ENCODE measurements at places on chromosomes 3 and 15. TPM values are rescaled to one million over a fixed set of nuclear protein-coding genes. Genes with fewer than 3 reads are reported as not detected.

GRCh38 chr3:152826476-152826875 lies 8.5 kb upstream of the P2RY1 start:
- H3K27ac ChIP-seq = peak overlapping the region; percentile 3
- DNase-seq = no peak
- no peak overlapping the region for H3K4me3 ChIP-seq
- peaks cover 6% of the 10 kb centered on the region for H3K4me1 ChIP-seq
- H3K27me3 ChIP-seq = no peaks in the 10 kb centered on the region

Gene CALML4
- 7.7 TPM for total RNA-seq

GRCh38 chr3:46845397-46845859 lies 17.8 kb downstream of the MYL3 start:
- H3K36me3 ChIP-seq = no peaks in the 10 kb centered on the region
- peak overlapping the region; percentile 86 for H3K4me3 ChIP-seq
- DNase-seq = peak; percentile 41
- peaks cover 10% of the 10 kb centered on the region for H3K4me1 ChIP-seq
- H3K27ac ChIP-seq = peak overlapping the region; percentile 58

- H3K27me3 ChIP-seq = no peaks in the 10 kb centered on the region
- H3K4me1 ChIP-seq = peaks cover 25% of the 10 kb centered on the region
- peaks cover 15% of the 10 kb centered on the region for H3K36me3 ChIP-seq
- no peak overlapping the region for H3K4me3 ChIP-seq
Observed at GRCh38 chr15:85672332-85673084, 122.2 kb downstream of the KLHL25 start.

- H3K36me3 ChIP-seq = no peaks in the 10 kb centered on the region
- H3K4me1 ChIP-seq = no peaks in the 10 kb centered on the region
- no peak overlapping the region for H3K27ac ChIP-seq
- no peaks in the 10 kb centered on the region for H3K27me3 ChIP-seq
- no peak for DNase-seq
Observed at GRCh38 chr3:18825665-18826064, 322.6 kb upstream of the KCNH8 start.

Gene KLHDC8B
- total RNA-seq = 29.8 TPM

GRCh38 chr3:72081471-72082185 lies 296.7 kb upstream of the PROK2 start:
- H3K27me3 ChIP-seq = no peaks in the 10 kb centered on the region
- no peaks in the 10 kb centered on the region for H3K36me3 ChIP-seq
- peaks cover 16% of the 10 kb centered on the region for H3K4me1 ChIP-seq
- no peak for DNase-seq
- H3K4me3 ChIP-seq = peak overlapping the region; percentile 19

DNA sequence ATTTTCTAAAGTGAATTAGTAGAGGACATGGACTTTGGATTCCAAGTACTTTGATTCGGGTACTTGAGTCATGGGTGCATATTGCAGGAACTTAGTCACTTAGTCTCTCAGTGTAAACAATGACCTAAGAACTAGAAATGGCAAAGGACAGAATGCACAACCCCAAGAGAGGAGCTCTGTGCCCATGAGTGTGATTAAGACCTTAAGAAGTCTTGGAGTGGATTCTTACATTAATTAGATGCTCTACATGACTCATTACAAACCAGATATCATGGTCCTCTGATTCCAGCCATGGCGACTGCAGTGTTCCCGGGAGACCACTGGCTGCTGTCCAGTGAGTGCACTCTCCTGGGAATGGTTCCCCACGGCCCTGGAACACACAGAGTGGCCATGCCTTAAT lies 251.5 kb downstream of the GABRG3 start:
- H3K36me3 ChIP-seq = no peaks in the 10 kb centered on the region
- H3K27me3 ChIP-seq = no peaks in the 10 kb centered on the region
- DNase-seq = no peak

GRCh38 chr3:196423044-196423781 lies 9.0 kb downstream of the UBXN7 start:
- no peak for DNase-seq
- H3K4me1 ChIP-seq = peaks cover 12% of the 10 kb centered on the region
- H3K27ac ChIP-seq = peak overlapping the region; percentile 34

GRCh38 chr3:50137531-50137930 lies 17.6 kb upstream of the SEMA3F start:
- peaks cover 3% of the 10 kb centered on the region for H3K4me1 ChIP-seq
- H3K27ac ChIP-seq = no peak overlapping the region
- no peaks in the 10 kb centered on the region for H3K36me3 ChIP-seq
- no peaks in the 10 kb centered on the region for H3K27me3 ChIP-seq
- no peak overlapping the region for H3K4me3 ChIP-seq

DNA sequence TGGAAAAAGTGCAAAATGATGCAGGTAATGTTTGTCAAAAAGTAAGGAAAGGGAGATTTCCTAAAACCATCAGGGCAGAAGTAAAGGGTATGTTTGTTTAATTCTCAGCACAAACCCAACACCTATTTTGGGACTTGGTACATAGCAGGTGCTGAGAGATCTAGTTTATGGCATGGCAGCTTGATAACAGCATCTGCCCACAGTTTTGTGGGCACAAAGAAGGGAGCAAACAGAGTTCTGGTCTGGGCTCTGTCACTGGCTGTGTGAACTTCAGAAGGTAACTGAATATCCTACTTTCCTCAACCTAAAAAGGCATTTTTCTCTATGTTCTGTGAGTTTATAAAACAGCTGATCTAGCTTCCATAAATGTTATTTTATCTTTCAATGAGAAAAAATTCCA lies 141.6 kb downstream of the PLCH1 start:
- no peak for DNase-seq
- no peaks in the 10 kb centered on the region for H3K36me3 ChIP-seq
- no peaks in the 10 kb centered on the region for H3K27me3 ChIP-seq
- no peak overlapping the region for H3K4me3 ChIP-seq
- no peak overlapping the region for H3K27ac ChIP-seq

- H3K4me1 ChIP-seq = no peaks in the 10 kb centered on the region
- H3K4me3 ChIP-seq = no peak overlapping the region
- no peaks in the 10 kb centered on the region for H3K27me3 ChIP-seq
- no peak overlapping the region for H3K27ac ChIP-seq
- DNase-seq = no peak
Observed at GRCh38 chr3:142315083-142315482, 89.7 kb upstream of the GK5 start.

DNA sequence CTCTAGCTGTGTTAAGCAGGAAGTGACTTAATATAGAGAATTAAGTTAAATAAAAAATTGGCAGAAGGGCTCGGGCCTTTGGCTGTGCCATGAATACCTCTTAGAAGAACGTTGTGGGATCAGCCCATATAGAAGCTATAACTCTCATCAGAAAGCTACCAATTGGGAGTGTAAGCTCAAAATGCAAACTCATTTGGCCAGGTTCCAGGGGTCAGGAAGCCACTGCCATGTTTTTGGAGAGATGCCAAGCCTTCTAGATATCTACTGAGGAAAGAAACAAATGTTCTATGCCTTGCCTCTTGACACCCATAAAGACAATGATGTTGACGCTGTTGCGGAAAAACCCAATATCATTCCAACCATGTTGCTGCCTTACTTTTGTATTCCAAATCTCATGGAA lies 475.2 kb upstream of the TGFBR2 start:
- H3K27ac ChIP-seq = no peak overlapping the region
- H3K4me3 ChIP-seq = no peak overlapping the region
- H3K27me3 ChIP-seq = no peaks in the 10 kb centered on the region
- H3K4me1 ChIP-seq = no peaks in the 10 kb centered on the region

All from thoracic aorta (tissue), 2 donors.